Pulmonary artery endothelial cell (primary cell): ENCODE measurements at places on chromosomes 11 and 22. TPM values are rescaled to one million over a fixed set of nuclear protein-coding genes. Genes with fewer than 3 reads are reported as not detected.

PRR33 gene
- total RNA-seq: not detected in 2 replicates

B4GALNT4 gene
- 1.5 TPM in 2 replicates for total RNA-seq

SNX32 gene
- total RNA-seq: 0.14 and 0.79 TPM in 2 replicates

POU2AF1 gene
- total RNA-seq: not detected in 2 replicates

SAA1 gene
- total RNA-seq: not detected in 2 replicates

CNTF gene
- total RNA-seq: 1.6 and 2.2 TPM in 2 replicates

TRIM6 gene
- 2.0 TPM in 2 replicates for total RNA-seq
